ENCODE measurements at places on chromosomes 5 and 9.

DNA sequence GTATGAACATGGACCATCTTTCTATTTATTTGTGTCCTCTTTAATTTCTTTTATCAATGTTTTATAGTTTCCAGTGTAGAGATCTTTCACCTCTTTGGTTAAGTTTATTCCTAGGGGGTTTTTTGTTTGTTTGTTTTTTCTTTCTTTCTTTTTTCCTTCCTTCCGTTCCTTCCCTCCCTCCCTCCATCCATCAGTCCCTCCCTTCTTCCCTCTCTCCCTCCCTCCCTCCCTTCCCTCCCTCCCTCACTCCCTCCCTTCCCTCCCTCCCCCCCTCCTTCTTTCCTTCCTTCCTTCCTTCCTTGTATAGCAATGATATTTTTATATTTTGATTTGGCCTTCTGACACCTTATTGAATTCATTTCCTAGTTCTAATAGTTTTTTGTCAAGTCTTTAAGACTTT, 23.4 kb upstream of the IGFBPL1 start:
- no peak for DNase-seq

GRCh38 chr9:108956631-108957026, 22.4 kb downstream of the ABITRAM start:
- no peak for DNase-seq

- DNase-seq = no peak
These were observed 4.3 kb downstream of the CDHR2 start for GRCh38 chr5:176553260-176554085.

- DNase-seq = no peak
These were observed 59.1 kb upstream of the CTNNA1 start for GRCh38 chr5:138694146-138694545.
